CD4-positive, alpha-beta T cell treated with Interferon alpha-2 for 1 hour (primary cell): ENCODE measurements at places on chromosomes 12 and 14.

DNA sequence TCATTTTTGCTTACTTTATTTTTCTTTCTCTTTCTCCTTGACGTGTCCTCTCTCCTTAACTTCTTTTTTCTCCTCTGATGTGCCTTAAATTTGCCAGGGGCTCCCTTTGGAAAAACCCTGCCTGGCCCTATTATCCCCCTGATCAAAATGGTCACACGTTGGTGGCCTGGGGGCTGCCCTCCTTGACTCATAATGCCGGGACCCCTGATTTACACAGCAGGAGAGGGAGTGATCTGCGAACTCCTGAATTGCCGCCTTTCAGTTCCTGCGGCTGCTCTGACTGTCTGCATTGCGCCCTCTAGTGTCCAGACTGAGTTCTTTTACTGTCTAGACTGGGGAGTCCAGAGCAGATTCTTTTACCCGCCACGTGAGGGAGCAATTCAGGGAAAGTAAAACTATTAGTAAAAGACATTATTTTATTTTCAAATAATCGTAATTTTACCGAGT lies 44.8 kb upstream of the GZMB start:
- DNase-seq = peak; percentile 88

- DNase-seq = no peak
These were observed 176.3 kb upstream of the ATP2B1 start for GRCh38 chr12:89884952-89885351.

GRCh38 chr12:89762498-89763170 lies 54.0 kb upstream of the ATP2B1 start:
- DNase-seq = peak; percentile 19

DNA sequence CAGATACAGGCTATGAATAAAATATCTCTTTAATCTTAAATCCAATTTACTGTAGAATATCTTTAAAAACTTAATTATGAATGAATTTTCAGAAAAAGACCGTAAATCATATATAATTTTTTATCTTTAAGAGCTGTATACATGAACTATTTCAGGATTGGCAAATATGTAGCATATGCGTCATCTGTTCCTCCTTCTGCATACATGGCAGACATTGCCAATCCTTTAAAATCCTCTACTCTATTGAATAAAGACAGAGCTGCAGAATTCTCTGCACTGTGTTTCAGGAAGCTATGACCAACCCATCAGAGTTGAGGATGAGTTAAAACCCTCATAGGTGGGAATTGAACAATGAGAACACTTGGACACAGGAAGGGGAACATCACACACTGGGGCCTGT lies 279.0 kb downstream of the TMEM117 start:
- no peak for DNase-seq

GRCh38 chr12:111028830-111029229 lies 108.5 kb upstream of the MYL2 start:
- no peak for DNase-seq

DNA sequence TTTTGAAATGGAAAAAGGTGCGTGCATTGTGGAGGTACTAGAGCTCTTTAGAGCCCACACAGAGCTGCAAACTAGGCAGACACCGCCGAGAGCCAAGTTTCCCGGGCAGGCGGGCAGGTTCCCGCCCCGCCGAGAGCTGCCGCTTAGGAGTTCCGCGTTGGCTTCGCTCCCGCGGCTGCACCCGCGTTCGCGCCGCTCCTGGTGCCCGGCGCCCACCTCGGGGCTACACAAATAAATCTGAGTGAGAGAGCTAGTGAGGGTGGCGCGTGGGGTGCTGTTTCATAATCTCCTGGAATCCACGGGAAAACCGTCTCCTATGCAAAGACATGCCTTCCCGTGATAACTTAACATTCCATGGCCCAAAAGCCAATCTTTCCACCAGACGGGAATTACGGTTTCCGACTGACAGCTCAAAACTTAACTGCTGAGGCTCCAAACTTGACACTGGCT lies 645 bp downstream of the KITLG start:
- DNase-seq = no peak

DNA sequence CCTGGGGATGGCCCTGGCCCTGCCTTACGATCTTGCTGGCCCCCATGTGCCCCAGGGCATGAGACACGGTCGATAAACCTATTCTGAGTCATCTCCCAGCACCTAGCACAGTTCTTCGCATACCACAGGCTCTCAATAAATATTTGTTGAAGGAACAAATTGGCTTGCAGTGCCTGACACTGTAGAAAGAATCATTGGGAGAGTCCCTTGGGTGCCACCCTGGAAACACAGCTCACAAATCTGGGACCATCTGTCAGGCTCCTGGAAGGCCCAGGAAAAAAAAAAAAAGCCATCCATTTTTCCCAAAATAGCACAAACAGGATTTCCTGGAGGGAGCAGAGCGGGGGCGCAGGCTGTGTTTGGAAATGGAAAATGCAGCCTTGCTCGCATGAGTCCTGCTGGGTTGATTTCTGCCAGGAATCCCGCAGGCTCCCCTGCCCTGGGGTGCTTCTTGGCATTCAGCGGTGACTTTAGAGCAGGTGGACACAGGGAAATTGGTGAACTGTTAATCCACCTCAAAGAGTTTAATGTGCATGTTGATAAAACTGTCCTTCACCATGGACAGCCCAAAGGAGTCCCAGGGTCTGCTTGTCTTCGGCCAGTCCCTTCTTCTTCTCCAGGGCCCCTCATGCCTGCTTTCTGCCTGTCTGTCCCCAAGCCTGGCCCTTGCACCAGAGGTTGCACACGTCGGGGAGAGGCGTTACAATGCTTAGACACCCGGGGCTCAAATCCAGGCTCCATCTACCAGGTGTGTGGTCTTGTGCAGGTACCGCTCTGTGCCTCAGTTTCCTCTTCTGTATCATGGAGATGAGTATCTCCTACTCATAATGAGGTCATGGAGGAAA lies 106.1 kb upstream of the RFLNA start:
- DNase-seq = no peak

DNA sequence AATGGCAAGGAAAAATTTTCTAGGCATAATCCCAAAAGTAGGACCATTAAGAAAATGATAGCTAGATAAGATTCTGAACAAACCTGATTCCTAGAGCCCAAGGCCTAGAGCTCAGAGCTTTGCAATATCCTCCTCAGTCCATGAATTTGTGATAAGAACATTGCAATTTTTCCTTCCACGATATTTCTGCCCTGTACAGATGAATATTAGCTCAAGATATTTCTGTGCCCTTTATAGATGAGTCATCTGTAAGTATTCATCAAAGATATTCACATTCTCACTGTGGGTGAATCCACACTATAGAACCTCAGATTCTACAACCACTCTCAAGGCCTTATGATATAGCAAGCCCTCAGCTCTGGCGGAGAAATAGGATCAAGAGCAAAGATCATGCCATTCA lies 37.5 kb downstream of the EAPP start:
- no peak for DNase-seq

GRCh38 chr14:33879684-33880286 lies 71.1 kb downstream of the EGLN3 start:
- no peak for DNase-seq

- DNase-seq = no peak
These were observed 82.2 kb upstream of the LMO3 start for GRCh38 chr12:16688200-16688599.

- DNase-seq = no peak
These were observed 132.8 kb upstream of the CPM start for GRCh38 chr12:69065775-69066174.
